ENCODE measurements at places on chromosomes 2 and 18.

DNA sequence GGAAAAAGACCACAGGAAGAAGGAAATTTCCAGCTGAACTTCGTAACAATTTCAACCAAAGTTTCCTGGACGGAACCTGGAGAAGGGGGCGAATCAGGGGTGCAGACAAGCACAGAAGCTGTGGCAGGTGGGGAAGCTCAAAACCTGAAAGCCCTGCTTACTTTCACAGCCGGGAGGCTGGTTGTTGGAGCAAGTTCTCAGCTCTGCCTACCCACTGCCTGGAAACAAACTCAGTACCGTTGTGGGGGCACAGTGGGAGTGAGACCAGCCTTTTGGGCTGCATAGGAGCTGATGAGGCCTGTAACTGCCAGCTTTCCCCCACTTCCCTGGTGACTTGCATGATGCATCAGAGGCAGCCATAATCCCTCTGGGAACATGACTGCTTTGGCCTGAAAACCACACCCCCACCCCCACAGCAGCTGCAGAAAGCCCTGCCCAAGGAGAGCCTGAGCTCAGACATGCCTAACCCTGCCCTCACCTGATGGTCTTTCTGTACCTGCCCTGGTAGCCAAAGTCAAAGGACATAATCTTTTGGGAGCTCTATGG is 207.0 kb upstream of the VWC2L start:
- no peak for DNase-seq

DNA sequence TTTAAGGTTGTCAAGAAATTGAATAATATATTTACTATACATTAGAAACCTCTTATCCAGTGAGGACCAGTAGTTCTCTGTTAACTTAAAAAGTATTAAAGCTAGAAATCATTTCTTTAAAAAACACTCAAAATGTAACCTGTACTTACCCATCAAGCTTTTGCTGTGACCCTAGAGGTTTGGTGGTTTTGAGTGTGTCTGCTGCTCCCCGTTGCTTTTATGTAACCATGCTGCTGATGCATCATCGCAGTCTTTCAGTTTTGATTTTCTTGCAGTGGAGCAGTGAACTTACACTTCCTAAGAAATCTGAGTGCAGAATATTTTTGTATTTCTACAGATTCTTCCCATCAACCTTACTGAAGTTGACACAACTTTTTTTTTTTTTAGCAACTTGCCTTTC is 34.2 kb downstream of the MRPS9 start:
- DNase-seq: no peak

- DNase-seq: no peak
These were observed 3.6 kb downstream of the LDLRAD4 start for GRCh38 chr18:13221869-13222855.

DNA sequence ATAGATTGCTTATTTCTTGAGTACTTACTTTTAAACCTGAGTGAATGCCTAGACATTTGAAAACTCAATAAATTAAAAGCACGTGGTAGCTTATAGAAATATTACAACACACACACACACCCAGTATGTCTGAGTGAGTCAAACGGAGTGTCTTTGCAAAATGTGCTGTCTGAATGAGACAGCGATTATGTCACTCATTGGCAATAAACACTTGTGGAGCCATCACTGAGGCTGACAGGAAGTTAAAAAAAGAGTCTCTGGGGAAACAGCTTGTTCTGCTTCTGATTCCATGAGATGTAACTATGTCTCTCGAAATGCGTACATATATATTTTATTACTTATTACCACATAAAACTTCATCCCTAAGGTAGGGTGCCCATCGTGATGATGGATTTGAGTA is 22.3 kb upstream of the VPS4B start:
- DNase-seq: no peak

DNA sequence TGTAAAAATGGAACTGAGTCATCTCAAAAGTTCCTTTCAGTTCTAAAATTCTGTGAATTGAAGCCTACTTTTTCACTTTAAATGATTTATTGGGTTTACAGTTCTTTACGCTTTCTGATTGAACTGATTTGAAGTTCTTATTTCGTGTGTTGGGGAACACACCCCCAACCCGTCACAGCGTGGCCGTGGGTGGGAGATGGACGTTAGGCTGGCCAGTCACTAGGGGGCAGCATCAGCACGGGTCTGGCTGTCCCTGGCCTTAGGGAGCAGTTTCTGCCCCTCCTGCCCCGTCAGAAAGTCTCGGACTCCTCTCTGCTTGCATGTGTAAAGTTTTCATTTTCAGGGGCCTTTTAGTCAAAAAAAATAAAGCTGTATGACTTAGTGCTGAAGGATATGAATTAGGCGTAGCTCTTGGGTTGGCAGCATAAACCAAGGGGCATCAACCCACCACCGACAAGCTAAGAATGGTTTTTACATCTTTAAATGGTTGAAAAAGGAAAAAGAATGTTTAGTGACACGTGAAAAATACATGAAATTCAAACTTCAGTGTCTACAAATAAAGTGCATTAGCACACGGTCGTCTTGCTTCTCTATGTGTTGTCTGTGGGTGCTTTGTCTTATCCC is 63.4 kb downstream of the ZCCHC2 start:
- DNase-seq: peak; percentile 92

GRCh38 chr2:85156153-85156552 is 23.0 kb downstream of the TCF7L1 start:
- no peak for DNase-seq

GRCh38 chr18:36519358-36519757 is 221.8 kb downstream of the FHOD3 start:
- DNase-seq: no peak

- no peak for DNase-seq
These were observed 52.6 kb downstream of the SLC40A1 start for GRCh38 chr2:189527812-189528592.

GRCh38 chr2:106521016-106521415 is 33.9 kb downstream of the CD8B2 start:
- DNase-seq: no peak

DNA sequence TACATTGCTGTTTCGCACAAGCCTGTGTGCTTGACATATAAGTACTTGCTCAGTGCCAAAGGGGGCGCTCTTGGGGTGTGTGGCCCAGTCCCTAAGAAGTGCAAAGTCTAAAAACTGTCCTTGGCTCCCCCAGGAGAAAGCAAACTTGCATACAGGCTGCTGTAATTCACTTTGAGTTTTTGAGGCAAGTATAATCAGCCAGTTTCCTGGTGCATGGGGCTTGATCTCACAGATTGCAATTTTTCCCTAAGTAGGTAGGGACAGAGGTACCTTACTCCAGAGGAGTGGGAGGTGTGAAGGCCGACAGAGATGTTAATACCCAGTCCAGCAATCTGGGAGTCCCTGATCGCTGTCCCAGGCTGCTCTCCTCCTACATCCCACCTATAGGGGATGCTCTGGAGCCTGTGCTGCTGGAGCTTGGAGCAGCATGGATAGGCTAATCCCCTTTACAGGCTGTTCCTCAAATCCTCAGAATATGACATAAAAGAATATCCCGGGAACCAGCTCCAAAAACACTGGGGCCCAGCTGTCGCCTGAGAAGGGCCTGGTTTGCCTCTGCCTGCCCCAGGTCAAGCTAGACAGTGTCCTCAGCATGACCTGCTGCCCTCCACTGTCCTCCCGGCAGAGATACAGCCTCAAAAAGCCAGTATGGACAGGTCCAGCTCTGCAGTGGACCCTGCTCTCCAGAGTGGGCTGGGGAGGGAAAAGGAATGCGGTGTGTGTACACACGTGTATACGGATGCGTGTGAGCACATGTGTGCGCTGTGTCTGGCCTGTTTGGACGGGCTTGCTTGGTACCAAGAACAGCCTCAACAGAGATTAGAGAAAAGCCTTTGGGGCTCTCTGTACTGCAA is 136.5 kb upstream of the HAAO start:
- DNase-seq: no peak

GRCh38 chr2:80462654-80463053 is 158.1 kb upstream of the LRRTM1 start:
- DNase-seq: no peak

DNA sequence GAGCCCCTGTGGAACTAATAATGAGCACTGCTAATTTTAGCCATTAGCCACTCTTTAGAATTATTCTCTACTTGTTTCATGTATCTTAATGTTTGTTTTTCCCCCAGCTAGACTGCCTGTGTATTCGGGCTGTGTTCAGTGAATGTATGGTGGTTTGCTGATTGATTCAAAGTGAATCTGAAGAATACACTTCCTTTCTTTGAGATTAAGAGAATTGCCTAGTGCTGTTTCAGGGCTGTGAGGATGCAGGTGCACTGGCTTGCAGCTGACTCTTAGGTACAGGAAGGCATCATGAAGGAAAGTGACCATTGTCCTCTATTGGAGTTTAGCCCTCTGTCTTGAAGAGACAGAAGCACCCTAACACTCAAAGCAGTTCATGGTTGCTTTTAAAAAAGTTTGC is 138.7 kb downstream of the CERS6 start:
- no peak for DNase-seq

GRCh38 chr18:35756506-35757117 is 175.1 kb downstream of the GALNT1 start:
- peak; percentile 48 for DNase-seq

- no peak for DNase-seq
These were observed 75.4 kb downstream of the EPC2 start for GRCh38 chr2:148719941-148720436.

GRCh38 chr2:235352541-235352940 is 141.3 kb upstream of the AGAP1 start:
- DNase-seq: no peak

- no peak for DNase-seq
These were observed 239.5 kb upstream of the REV1 start for GRCh38 chr2:99729104-99730025.

DNA sequence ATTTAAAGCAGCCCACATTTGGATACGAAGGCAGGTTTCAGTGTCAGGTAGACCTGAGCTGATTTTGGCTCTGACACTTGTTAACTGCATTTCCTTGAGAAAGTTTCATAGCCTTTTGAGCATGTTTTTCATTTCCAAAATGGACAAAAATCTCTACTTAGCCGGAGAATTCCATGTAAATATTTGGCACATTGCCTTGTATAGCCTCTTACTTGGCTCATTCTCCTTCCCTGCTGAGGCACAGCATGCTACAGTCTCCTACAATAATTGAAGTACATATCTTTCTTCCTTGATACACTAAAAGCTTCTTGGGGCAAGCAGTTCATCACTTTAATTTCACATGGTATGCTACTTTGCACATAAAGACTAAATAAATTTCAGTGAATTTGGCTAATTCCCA is 772.2 kb upstream of the CHAC2 start:
- DNase-seq: no peak

DNA sequence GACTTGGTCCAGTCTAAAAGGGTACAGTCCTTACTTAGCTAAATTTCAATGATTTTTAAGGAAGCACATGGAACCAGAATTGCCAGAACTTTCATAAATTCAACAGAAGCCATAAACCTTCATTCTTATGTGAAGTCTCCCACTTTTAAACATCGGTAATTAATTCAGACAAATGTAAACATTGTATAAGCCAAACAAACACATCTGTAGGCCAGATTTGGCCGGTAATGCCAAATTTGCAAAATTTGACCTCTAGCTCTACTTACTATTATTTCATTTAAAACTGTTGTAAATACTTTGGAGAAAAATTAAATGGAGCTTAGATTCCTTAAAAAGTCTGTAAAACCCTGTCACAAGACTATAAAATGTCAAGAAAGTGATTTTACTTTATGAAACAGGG is 83.2 kb upstream of the GALNT5 start:
- no peak for DNase-seq

DNA sequence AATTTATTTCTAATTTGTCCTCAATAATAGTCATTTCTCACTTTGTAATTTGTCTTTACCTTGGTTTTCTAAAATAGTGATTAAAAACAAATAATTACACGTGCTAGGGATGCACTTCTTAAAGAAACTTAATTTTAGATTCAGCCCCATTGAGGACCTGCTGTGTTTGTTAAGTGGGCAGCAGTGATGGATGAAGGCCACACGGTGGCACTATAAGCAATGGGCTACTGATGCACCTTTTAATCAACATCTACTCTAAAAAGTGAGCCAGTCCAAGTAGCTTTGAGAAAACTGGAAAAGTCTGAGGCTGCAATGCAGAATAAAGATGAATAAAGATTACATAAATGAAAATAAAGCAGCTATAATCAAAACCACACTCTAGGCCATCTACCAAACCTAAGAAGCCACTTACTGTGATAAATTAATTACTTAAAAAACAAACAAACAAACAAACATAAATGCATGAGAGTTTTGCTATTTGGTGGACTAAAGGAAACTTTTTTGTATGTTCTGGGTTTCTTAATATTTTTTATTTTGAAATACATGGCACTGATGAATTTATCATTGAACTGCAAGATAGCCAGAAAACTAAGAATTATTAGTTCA is 89.3 kb downstream of the PDE11A start:
- DNase-seq: peak; percentile 16

DNA sequence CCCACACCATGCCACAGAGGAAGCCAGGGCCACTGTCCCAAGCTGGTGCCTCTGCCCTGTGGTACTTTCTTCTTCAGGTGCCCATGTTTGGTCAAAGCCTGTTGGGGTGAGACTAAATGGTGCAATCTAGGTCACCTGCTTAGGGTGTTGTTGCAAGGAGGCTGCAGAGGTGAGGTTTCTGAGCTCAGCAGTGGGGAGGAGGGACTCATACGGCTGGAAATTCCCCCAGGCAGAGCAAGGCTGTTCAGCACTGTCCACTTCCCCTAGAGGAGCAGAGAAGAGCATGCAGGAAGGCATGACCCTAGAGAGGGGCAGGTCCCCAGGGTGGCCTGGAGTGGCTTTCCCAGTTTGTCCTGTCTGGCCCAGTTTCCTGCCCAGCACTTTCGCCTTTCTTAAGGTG is 211.0 kb downstream of the HAUS1 start:
- no peak for DNase-seq

DNA sequence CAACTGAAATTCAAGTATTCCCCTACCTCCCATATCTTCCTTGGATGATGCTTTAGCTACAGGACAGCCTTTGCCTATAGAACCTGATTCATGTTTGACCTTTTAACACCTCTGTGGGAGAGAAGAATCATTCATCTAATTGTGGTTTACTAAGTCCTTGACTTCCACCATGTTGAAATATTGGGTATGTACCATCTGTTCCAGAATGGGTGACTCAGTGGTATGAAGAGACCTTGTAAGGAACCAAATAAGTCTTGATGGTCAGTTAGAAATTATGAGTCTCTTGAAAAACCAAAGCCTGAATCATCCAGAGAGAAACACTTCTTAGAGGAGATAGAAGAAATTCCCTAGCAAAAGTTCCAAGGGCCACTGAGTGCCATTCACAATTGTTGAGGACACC is 27.5 kb downstream of the STAMBP start:
- no peak for DNase-seq

DNA sequence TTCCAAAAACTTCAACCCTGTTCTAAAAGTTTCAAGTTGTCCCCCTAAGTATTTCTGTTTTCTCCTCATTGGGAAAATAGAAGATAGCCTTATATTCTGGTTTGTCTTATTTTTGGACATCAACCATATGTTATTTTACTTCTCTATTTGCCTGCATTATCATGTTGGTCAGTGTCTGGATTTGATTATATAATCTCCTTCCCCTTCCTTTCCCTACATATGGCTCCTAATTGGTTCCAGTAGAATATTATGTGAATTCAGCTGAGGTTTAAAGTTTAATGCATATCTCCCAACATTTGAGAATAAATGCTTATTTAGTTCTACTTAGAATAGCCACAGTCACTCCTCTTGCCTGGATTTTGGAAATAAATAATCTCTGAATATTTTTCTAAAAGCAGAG is 66.9 kb downstream of the OXER1 start:
- DNase-seq: no peak
